NCI-H1105 treated with DMSO at 0.1 percent for 48 hours (cell line): ENCODE measurements at places on chromosomes 6 and 20.
A peak's percentile ranks its signal among the peaks of the same experiment; 100 is the strongest.

DNA sequence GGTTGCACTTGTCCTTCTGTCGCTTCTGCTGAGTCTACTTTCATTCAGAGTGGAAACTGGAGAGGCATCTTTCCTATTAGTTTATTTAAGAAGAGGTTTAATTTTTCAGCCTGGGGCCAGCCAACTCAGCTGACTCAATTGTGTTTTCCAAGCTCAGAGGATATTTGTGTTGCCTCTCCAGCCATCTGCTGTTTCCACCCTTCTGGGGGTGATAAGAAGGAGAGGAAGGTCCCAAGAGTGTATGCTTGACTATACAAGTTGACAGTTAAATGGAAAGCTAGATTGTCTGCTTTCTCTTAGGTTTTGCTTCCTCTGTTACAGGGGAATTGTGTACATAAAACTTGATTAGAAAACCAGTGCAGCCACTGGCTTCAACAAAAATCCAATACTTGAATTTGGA is 3.0 kb downstream of the PSMF1 start:
- no peak for DNase-seq

GRCh38 chr6:134419716-134420115 is 101.8 kb upstream of the SGK1 start:
- no peak for DNase-seq

GRCh38 chr20:36523341-36523740 is 18.0 kb upstream of the MYL9 start:
- DNase-seq: no peak

DNA sequence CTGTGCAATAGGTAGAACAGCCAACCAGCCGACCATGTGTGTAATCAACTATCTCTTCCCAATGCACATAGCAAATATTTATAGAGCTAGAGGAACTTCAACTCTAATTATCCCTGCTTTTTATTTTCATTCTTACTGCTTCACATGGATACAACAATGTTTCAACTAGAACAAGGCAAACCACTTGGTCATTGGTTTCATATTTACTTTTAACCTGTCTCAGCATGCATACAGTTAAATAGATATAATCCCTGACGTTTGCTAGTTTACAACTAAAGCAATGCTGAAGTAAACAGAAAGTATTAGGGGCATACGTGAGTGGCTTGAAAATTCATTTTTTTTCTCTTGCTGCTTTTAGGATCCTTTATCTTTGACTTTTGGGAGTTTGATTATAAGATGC is 318.5 kb upstream of the MAP3K7 start:
- DNase-seq: peak; percentile 26

- DNase-seq: no peak
These were observed 173.6 kb downstream of the ANKRD60 start for GRCh38 chr20:58054780-58055373.

- no peak for DNase-seq
These were observed 10.9 kb downstream of the ARFGEF2 start for GRCh38 chr20:48932375-48932941.

DNA sequence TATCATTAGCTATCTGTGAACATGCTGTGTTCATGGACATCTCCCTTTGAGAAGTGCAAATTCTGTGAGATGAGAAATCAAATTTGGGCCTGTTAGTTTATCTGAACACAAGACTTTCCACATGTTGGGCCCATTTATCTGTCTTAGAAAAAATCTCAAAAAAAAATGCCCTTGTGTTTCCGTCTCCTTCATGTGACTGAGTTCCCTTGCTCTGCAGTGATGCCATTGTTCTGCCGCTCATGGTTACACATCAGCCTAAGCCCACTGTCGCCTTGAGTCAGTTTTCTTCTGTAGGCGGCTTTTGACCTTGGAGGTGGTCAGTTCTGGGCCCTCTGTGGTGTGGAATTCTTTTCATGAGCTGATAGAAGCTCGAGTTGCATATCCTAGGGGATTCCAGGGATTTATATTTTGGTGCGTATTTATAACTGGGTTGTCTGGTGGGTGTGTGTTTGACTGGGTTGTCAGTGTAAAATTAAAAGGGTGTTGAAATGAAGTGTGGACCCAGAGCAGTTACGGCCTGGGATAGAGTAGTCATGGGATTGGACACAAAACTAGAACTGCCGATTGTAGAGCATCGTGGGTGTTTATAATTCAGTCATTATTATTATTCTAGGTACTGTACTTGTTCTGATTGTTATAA is 156.7 kb downstream of the JARID2 start:
- DNase-seq: no peak

- DNase-seq: no peak
These were observed 58.2 kb downstream of the NEDD9 start for GRCh38 chr6:11174242-11174611.

DNA sequence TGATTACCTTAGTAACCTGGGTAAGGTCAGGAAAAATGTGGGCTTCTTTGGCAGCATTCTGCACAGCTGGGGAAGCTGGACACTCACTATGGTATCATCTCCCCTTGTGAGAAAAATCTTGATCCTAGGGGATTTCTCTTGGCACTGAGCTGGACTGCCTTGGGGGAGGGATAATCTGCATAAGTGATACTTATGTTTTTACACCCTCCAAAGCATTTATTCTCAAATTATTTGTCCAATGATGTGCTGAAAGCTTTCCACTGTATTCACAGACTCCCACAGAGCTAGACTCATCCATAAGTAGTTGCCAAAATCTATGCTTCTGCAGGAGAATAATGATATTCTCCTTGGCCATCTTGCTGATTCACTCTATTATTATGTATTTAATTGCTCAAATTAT is 121.5 kb upstream of the CNR1 start:
- DNase-seq: no peak
